CD8-positive, alpha-beta memory T cell (primary cell): ENCODE measurements at places on chromosomes 16 and 17. TPM values are rescaled to one million over a fixed set of nuclear protein-coding genes. Genes with fewer than 3 reads are reported as not detected.

GRCh38 chr17:57403236-57403635, 146.9 kb downstream of the MSI2 start:
- DNase-seq: no peak

GRCh38 chr17:11195801-11196200, 45.2 kb upstream of the SHISA6 start:
- DNase-seq: no peak

The EIF5A gene
- 1,595 TPM for total RNA-seq

The KRT33B gene
- total RNA-seq: not detected

DNA sequence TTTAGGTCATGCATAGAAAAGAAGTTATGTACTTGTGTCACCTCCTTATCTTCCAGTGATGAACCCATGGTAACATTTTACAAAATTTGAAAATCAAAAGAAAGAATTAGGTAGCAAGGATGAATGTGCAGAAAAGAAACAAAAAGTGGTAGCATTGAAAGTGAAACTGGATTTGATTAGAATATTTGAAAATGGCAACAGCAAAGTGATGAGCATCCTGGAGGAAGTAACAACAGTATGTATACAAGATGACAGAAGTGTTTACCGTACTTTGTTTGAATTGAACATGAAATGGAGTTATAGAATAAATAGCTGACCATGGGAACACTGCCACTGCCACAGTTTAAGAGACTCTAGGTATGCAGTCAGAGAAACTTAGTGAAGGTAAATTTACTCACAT, 1313.1 kb downstream of the CDH11 start:
- no peak for DNase-seq

The TEX14 gene
- total RNA-seq: 0.11 TPM

The GNG13 gene
- not detected for total RNA-seq

DNA sequence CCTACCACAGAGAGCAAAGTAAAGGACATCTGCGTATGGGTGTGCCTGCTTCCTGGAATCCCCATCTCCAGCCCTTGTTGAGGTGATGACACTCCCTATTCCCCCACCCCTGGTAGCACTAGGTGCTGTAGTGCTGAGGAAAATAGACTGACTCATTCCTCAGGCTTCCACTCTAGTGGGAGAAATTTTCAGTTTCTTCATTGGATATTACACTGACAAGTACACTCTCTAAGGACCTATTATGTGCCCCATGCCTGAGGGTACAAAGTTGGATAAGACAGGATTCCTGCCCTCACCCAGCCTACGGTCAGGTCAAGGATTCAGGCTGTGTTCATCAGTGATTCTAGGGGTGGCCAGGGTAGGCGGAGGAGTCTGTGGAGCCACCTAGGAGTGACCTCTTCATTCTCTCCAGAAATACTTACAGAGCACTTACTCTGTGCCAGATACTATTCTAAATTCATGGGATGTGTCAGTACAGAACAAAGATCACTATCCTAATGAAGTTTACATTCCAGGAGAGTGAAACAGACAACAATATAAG, 4.5 kb upstream of the ZC3H7A start:
- DNase-seq: no peak

DNA sequence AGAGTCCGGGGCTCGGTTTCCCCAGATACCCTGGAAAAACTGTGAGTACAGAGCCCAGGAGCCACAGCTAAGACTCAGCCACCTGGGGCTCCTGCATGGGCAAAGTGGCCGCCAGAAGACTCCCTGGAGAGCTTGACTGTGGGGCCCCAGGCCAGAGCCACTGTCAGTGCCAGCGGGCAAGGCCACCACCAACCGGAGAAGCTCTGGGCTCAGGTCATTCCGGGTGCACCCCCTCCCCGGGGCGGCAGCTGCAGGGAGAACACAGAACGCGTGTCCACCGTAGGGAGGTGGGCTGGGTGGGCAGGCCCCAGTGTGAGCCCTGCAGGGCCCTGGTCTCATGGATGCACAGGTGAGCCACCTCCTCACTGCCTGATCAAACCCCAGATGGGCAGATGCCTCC, 22.3 kb upstream of the RBFOX3 start:
- DNase-seq: peak; percentile 15

The TAOK2 gene
- total RNA-seq: 44.3 TPM

GRCh38 chr17:67041531-67041930, 2.8 kb upstream of the CACNG1 start:
- DNase-seq: no peak

DNA sequence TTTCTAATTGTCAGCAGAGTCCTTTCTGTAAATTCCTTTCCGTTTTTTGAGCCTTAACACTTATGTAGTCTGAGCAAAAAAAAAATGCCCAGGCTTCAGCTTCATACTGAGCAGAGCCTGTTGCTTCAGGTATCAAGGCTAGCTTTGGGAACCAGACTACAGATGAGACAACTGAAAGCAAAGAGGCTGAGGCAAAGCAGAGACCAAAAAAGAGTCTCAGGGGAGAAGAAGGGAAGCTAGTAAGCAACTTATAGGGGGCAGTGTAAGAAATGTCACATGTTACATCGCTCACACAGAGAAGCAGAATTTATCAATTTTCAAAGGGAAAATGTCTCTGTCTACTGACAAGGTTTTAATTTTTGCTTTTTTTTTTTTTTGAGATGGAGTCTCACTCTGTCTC, 3.3 kb downstream of the HASPIN start:
- no peak for DNase-seq

- DNase-seq: no peak
Observed at GRCh38 chr16:48146131-48146530, 9.7 kb downstream of the ABCC12 start.
